ENCODE measurements at places on chromosomes 1 and 21.

GRCh38 chr1:248812736-248813425 is 12.8 kb downstream of the SH3BP5L start:
- DNase-seq = no peak

- no peak for DNase-seq
Observed at GRCh38 chr1:9344426-9345200, 51.9 kb downstream of the SPSB1 start.

GRCh38 chr21:45871616-45872236 is 109.8 kb upstream of the COL6A1 start:
- no peak for DNase-seq

- DNase-seq = no peak
Observed at GRCh38 chr1:172342584-172343239, 77.8 kb upstream of the C1orf105 start.

DNA sequence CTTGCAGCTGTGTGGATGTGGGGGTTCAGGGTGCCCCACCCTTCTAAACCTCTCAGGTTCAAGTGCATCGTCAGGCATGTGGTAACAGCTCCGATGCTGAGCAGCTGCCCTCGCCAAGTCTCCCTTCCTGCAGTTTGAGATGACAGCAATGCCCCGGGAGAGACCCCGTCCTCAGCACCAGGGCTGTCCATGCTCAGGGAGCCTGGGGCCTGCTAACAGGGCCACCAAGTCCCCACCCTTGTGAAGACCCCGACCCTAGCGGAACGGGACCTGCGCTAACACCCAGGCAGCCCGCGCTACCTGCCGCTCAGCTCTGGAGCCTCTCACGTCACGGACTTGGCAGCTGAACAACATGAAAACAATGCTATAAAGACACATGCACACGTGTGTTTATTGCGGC is 159.2 kb upstream of the C1orf174 start:
- DNase-seq = no peak

- DNase-seq = no peak
Observed at GRCh38 chr1:29362764-29363163, 126.4 kb downstream of the PTPRU start.

DNA sequence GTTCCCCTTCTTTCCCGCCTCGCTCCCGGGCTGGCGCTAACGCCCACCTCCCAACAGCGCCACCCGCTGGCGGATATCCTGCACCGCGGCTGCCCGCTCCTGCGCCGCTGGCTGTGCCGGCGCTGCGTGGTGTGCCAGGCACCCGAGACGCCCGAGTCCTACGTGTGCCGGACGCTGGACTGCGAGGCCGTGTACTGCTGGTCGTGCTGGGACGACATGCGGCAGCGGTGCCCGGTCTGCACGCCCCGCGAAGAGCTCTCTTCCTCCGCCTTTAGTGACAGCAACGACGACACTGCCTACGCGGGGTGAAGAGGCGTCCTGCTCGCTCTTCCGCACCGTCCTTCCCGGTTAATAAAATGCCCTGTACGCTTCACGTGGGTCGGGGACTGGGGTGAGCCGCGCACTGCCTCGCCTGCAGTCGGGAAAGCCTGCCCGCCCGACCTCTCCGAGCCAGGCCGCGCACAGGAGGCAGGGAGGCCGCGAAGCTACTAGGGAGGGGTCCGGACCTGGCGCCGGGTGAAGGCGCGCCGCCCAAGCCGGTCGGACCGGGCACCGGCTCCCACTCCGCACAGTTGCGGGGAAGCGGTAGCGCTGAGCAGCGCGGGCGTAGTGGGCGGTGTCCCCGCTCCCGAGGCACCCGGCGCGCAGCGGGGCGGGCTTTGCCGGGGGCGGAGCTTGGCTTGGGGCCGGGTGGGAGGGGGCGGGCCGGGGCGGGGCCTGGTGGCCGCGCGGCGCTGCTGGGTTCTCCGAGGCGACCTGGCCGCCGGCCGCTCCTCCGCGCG is at the start of gene ADAM15:
Gene ADAM15, plus strand, starts transcription at position 757 of the 782 bp plus-strand sequence. CDS start 71 bp downstream, outside the sequence.
- DNase-seq = peak; percentile 82
